AG09319 (cell line): ENCODE measurements at places on chromosomes 16 and 17.

- no peak for DNase-seq
These were observed 15.8 kb downstream of the TMC6 start for GRCh38 chr17:78112518-78113471.

DNA sequence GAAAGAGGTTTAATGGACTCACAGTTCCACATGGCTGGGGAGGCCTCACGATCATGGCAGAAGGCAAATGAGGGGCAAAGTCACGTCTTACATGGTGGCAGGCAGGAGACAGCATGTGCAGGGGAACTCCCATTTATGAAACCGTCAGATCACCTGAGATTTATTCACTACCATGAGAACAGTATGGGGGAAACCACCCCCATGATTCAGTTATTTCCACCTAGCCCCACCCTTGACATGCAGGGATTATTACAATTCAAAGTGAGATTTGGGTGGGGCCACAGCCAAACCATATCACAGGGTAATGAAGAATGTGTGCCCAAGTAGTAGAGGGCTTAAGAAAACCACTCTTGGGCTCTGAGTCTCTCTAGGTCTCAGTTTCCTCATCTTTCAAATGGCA is 85.1 kb downstream of the PRKCB start:
- DNase-seq = no peak

DNA sequence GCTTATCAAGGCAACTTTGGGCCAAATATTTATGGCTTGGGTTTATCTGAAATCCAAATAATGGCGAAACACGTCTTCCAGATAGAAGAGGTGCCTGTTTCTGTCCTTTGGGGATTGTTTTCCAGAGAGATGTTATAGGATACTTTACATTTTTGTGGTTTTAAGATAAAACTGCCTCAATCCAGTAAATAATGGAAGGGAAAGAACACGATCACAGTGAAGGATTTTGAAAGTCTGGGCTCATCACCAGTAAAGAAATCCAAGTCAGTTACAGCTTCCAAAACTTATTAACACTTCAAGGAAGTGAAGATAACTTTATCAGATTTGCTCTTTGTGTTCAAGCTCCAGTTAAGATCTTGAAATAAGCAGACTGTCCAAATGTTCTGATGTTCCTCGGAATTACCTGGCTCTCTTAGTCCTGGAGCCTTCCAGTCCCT is 30.1 kb downstream of the DNAH2 start:
- no peak for DNase-seq

DNA sequence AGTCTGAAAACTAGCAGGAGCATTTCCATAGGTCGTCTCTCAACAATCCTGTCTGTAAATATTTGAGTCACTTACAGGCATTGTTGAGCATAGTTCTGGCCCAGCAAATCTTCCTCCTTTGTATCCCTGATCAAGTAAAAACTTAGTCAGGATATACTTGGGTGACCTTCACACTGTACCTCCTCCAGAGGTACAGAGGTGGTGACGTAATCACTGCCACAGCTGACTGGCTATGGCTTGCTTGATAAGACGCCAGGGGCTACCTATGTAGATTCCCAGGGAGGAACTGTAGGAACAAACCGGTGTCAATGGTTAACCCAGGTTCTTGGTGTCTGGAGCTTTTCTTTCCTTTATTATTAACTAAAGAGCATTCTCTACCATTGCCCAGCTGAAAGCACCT is at the start of gene KCNJ16:
KCNJ16 (plus strand) TSS at position 270 of the 400 bp plus-strand sequence. CDS start 56,863 bp downstream, outside the sequence.
- DNase-seq = no peak

DNA sequence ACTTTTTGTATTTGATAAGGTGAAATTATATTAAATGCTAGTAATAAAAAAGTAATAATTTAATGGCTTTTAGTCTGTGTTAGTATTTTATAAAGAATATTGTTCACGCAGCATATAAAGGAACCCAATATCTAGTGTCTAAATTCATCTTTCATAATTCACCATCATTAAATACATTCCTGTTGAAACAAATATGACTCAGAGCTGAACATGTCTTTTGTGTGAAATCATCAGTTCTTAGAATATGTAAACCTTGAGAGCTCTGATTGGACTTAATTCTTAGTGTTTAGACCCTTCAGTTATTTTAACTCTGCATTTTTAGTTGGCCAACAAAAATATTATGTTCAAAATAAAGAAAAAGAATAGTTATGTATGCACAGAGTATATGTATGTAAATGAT is 71.8 kb downstream of the ABHD15 start:
- DNase-seq = no peak
